ENCODE measurements at places on chromosomes 5 and 9.

DNA sequence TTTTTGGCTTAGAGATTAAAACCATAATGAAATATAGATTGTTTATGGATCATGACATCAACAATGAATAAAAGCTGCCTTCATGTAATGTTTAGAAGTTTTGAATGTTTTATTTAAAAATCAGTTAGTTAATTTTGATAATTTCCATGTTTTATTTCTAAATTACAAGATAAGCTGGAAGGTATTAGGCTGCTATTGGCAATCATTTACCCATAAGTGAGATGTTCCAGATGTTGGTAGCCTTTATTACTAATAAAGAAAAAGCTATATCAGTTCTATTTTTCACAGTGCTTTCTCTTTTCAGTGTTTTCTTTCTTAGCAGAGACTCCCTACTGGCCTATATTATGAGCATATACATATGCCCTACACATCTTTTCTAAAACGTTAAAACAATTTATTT is 347.0 kb downstream of the CSNK1G3 start:
- DNase-seq, result no peak

DNA sequence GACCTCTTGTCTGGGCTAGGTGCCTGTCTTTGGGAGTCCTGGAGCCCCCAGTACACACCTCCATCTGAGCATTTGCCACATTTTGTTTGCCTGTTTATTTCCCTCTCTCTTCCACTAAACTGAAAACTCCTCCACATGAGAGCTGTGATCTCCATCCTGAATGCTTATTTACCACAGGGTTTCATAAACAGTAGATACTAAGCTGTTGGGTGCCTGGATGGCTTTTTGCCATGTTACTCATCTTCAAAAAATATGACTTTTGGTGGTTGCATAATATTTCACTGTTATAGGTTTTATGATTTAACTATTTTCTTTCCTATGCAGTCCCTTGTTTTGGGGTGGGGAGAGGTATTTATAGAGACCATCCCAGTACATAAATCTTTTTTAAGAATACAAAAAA is 99.6 kb downstream of the APBA1 start:
- no peak for DNase-seq

DNA sequence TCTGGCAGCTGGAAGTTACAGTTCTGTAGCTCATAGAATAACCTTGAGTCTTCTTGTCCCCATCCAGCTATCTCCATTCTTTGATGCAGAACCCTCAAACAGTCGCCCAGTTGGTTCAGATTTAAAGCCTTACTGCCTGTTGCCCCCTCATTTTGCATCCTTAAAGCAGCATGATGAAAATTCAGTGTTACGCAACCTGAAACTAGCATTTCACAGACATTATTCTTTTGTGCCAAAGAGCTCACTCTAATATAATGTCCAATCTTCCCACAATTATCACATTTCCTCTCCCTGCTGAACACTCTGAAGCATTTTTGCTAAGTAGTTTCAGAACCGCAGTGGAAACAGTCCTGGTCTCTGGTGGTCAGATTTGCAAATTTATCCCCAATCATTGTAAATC is 318.0 kb downstream of the PSAT1 start:
- no peak for DNase-seq

DNA sequence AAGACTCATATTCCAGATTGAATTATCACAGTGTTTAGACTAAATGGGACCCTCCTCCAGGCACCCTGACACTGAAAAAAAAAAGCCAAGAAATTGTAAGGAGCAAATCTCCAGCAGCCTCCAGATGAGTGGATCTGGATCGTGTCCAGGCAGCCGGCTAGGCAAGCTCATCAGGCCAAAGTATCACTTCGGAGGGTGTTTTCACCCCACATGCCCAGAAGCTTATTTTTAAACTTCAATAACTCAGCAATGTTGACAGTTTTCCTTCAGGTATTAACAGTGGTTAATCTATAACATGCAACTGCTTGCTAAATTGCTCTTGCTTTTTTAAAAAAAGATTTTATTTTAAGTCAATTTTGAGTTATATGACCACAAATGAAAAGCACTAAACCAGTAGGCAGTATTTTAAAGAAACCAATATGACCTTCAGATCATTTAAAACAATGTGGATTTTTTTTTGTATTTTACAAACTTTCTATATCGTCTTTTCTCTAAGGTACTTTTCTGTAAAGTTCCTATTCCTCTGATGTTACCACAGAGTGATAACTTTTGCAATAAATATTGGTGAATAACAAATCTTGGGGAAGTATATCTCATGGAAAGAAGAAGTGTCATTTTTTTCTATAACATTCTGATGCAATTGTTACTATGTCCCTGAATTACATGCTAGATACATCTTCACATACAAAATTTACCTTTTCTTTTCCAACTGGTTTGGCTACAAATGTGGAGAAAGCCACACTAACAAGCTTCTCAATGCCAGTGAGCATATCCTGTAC is 30.7 kb downstream of the ACOT12 start:
- no peak for DNase-seq

DNA sequence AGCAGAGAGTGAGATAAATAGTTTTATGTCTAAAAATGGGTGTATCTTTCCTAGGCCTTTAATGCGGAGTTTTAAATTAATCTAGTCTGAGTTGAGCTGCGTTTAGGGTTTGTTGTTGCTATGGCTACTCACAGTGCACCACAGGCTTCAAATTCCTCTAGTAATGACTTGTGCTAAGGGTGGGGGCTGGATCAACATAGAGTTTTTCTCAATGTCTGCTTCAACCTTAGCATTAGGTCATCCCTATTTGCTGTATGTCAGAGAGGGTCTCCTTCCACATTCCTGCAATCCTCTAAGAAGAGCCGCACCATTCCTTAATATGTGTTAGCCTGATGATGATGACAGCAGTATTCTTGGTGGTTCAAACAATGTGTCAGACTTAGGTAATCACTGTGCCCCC is 465.6 kb upstream of the KIF2A start:
- DNase-seq, result no peak

DNA sequence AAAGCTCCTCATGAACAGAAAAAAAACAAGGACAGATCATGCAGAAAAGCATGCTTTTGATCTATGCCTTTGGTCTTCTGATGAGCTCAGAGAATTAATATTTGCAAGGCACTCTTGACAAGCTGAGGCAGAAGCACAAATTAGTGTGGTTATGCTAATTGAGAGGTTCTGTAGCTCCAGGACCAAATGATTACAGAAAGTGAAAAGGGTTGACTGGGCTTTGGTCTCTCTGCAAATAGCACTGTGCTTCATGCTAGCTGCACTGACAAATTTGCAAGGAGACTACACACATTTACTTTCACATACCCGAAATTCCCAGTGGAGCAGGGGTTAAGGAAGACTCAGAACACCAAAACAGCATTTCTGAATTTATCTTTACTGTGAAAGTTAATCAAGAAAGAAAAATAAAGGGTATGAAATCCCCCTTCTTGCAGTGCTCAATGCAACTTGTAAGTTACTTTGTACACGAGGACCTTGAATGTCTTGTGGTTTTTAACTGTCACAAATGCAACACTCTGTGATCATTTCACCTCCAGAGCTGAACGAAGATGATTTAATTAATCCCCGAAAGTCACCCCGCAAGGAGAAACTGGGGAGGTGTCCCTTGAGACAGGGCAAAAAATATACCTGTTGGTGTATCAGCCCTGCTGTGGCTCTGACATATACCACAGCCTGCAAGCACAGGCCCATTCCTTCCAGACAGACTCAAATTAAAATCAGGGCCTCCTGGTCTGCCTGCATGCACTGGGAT is 11.9 kb downstream of the RAPGEF1 start:
- DNase-seq, result no peak

DNA sequence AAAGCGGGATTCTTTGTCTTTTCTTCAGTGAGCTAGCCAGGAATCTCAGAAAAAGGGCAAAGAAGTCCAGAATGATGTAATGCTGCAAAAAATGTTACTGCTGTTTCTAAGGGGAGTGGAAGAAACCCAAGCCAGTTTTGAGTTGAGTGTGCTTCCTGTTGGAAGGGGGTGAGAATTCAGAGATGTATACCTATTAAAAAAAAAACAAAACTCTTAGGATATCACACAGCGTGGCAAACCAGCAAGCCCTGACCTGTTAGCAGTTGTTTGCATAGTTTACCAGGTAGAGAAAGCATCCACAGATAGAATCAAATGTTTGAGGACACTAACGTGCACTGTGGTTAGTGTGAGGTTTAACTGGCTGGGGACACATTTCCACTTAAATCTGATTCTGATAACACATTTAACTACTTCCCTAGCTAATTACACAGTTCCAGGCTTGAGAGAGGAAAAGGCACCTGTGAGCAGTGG is 11.4 kb downstream of the BASP1 start:
- DNase-seq, result no peak
